ENCODE measurements at places on chromosomes 3 and 15.
A peak's percentile ranks its signal among the peaks of the same experiment; 100 is the strongest.

GRCh38 chr3:40645883-40646282 is 121.1 kb downstream of the ZNF621 start:
- no peak for DNase-seq

DNA sequence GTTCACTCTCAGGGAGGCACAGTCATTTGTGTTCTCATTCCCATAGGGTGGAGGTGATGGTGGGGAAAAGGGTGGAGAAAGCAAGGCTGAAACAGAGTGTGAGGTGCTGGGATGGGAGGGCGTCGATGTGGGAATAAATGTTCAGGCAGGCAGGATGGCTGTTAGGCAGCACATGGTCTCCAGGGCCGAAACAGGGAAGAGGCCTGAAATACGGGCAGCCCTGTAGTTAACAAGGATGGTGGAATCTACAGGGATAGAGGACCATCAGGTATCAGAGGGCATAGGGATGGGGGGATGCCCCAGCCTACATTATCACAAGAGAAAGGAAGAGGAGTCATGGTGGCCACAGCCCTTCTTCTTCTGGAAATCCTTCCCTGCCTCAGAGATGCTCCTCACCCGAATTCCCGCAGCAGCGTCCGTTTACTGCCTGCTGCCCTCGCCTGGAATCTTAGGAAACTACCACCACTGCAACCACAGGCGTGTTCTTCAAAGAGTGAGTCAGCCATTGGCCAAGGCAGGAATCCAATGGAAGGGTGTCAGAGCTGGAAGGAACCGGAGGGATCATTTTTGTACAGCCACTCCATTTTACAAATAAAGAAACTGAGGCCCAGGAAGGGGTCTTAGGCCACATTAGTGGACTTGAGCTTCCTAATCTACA is 49.7 kb upstream of the POMGNT2 start:
- no peak for DNase-seq

GRCh38 chr3:52108302-52109232 is 45.7 kb downstream of the POC1A start:
- DNase-seq: no peak

DNA sequence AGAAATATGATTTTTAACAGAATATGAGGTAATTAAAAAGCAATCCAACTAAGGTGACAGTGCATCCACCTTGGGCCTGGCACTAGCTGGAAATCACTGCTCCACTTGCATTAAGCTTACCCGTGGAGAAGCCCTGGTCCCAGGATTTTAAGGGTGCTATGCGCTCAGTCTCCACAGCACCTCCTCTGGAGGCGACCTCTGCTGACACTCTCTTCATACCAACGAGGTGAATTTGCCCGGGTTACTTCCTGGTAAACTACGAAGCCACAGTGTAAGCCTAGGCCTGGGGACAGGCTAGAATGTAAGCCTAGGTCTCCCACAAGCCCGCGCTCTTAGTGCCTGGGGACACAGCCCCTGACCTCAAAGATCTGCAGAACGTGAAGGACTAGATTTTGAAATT is 793 bp downstream of the APOD start:
- DNase-seq: no peak

- no peak for DNase-seq
Measured at GRCh38 chr3:102123590-102124190, 274.4 kb downstream of the NFKBIZ start.

DNA sequence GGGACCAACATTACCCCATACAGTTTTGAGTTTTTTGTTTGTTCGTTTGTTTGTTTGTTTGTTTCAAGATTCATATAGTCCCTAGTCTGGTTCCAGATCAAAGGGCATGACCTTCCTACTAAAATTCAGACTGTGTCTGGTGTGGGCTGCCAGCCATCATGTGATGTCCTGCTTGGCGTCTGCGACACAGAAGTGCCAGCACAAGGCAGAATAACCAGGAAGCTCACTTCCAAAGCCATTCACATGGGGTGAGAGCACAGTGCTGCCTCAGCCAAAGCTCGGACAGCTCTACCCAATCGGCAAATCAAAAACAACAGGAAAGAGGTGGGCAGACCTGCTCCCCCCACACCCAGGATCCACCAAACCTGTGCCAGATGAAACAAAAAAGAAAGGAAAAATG is 142.6 kb upstream of the THBS1 start:
- no peak for DNase-seq

DNA sequence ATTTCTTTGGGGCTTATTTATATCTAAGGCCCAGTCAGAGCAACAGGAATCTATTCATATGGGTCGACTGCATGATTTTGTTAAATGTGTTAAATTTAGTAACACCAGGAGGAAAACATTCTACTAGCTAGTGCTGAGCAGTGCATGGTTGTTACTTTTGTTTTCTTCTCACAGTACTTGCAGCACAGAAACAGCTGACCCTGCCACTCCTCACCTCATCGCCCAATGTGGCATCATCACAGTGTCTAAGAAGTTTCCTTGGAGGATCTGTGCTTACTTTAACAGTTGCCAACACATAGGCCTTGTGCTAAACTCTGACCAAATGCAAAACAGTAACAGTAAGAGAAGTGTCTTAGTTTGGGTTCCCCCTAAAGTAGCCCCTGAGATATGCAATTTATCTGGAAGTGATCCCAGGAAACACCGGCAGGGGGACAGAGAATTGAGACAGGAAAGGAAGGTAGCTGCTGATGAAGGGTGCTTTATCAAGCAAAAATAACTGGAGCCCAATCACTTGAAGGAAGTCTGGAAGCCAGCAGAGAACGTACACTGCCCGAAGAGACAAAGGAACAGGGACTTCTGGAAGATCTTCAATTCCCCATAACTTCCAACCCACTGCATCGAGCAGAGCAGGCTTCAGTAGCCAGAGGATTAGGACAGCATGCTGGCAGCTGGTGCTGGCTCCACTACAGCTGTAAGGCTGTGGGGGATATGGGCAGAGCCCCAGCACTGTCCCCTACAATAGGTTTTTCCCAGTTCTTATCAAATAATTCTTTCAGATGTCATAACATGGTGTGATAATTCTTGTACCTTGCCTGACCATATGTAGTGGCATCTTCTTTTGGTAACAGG is 36.0 kb upstream of the ULK4 start:
- DNase-seq: no peak

- no peak for DNase-seq
Measured at GRCh38 chr3:111999484-112000324, 982 bp downstream of the TAGLN3 start.

DNA sequence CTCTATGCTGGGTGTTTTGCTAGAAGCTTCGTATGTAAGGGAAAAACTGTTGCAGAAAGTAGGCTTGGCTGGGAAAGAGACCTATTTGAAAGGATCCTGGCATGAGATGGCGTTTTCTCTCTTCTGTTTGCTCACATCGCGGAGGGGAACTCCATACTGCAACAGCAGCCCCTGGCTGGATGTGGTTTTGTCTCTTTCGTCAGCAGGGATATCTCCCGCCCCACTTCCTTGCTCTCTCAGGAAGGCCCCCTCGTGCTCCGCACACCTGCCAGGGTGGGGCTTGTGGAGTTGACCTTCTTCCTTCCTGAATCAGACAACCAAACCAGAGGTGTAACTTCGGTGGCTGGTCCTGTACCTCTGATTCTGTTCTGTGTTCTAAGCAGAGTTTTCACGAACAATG is 26.4 kb upstream of the MYZAP start:
- peak; percentile 56 for DNase-seq

- DNase-seq: no peak
Measured at GRCh38 chr15:69359722-69360121, 54.4 kb upstream of the KIF23 start.

DNA sequence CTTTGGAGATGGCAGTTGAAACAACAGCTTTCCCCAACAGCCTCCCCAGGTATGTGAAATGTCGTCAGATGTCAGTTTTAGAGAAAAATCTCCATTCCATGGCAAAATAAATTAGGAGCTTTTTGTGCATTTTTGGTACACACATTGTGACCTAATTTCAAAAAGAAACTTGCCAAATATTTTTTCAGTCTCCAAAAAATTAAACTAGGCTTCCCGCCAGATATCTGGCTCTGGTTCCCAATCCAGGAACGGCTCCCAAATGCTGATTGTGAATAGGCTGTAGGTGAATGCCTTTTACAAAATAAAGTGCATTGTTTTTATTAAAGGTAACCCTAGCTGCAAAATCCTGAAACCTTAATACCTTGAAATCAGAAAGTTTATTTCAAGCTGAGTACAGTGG is 10.9 kb downstream of the KCNAB1 start:
- DNase-seq: no peak

GRCh38 chr3:47503033-47503432 is 10.5 kb downstream of the ELP6 start:
- no peak for DNase-seq

- DNase-seq: no peak
Measured at GRCh38 chr3:125001557-125002413, 54.0 kb downstream of the HEG1 start.

GRCh38 chr15:41116962-41117252 is 827 bp upstream of the INO80 start:
- no peak for DNase-seq

- DNase-seq: no peak
Measured at GRCh38 chr3:27900316-27900715, 178.2 kb upstream of the EOMES start.

GRCh38 chr3:65748326-65748725 is 290.4 kb downstream of the MAGI1 start:
- no peak for DNase-seq

DNA sequence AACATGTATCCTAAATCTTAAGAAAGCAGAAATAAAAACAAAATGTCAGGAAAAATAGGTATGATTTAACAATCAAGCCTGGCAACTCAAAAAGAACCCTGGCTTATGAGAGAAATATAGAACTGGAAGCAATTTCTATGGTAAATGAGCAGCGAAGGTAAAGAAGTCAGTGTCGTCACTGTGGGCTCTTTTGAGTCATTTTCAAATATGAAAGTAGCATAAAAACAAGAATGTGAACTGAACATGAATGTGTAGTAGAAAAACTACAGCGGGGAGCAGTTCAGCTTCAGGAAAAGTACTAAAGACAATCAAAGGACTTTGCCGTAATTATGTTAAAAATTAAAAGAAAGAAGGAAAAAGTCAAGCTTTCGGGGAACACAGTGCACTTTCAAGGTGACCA is 17.5 kb downstream of the LSG1 start:
- DNase-seq: no peak

DNA sequence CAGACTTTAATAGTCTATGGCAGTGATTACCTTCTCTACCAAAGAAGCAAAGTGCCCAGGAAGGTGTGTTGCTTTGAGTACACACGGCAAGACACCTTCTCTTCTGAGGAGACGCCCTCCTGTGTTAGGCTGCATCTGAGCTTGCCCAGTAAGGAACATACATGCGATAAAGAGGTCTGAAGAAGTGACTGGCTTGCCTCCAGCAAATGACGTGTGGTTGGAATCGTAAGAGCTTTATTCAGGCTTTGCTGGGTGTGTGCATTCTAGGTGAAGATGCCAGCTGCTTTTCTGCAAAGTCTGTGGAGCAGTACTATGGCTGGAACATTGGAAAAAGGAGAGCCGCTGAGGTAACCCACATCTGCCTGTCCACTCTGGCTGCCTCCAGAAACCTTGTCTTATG is 22.4 kb downstream of the MAP6D1 start:
- DNase-seq: no peak

DNA sequence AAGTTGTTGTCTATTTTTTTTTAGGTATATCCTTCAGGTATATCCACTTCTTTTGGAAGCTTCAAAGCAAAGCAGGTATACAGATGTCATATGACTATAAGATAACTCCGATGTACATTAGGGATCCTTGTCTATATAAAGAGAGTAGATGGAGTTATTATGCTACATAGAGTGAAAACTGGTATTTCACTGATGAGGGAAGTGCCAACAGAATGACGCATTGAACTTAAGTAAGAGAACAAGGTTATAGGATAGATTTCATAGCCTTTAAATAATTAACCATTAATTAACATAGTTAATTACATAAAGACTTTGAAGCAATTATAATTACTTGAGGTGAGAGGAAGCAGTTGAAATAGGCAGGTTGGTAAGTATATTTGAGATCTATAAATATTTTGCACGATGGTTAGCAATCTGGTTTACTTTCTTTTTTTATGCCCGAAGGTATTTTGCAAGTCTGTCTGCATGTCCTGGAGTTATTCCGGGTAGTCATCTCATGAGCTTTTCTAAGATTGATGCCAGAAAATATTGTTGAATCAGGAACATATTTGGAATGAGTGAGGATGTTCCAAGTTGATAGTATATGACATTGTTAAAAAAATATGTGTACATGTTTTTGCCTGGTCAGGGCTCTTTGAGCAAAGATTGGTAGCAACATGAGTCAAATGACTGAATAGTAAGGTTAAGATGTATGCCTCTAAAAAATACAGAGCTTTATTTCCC is 299.5 kb upstream of the KCNMB2 start:
- DNase-seq: no peak

DNA sequence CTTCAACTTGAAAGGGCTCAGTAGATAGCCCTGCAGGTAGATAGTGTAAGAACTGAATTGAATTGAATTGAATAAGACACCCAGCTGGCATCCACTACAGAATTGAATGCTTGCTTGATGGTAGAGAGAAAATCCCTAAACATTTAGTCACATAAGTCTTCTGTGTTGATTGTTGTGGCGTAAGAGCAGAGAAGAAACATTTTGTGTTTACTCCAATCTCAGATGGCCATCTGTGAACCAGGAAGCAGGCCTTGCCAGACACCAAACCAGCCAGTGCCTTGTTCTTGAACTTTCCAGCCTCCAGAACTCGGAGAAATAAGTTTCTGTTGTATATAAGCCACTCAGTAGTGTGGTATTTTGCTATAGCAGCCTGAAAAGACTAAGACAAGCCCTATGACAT is 43.6 kb downstream of the SST start:
- no peak for DNase-seq

DNA sequence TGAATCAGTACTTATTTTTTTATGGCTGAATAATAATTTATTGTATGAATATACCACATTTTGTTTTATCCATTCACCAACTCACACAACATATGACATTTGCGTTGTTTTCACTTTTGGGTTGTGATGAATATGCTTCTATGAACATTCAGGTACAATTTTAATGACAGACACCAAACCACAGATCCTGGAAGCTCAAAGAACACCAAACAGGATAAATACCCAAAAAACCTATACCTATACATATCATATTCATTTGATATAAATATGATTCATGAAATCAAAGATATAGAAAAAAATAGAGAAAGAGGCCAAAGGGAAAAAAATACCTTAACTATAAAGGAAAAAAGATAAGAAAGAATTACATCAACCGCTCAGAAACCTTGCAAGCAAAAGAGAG is 35.8 kb downstream of the FAM240A start:
- DNase-seq: no peak

DNA sequence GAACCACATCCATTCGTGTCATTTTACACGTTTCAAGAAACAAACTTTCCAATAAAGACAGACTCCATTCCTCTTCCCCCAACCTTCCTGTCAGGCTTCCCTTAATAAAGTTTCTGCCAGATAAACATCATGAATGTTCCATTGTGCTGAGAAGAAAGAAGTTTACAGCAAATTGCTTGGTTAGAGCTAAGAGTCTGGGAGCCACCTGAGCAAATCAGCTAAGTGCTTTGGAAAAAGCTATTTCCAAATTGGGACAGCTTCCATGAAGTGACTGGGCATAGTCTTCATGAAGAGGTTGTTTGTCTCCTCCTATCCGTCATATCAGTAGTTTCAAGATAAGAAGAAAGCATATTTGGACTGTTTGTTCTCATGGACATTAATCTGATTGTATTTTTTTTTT is 77.0 kb downstream of the MAGI1 start:
- DNase-seq: no peak

GRCh38 chr3:130569461-130570365 is 52.7 kb downstream of the COL6A6 start:
- no peak for DNase-seq

- no peak for DNase-seq
Measured at GRCh38 chr3:674116-674515, 418.7 kb upstream of the CNTN6 start.

All from CD4-positive, alpha-beta T cell (primary cell).